T-helper 2 cell (primary cell): ENCODE measurements at places on chromosomes 1 and 21.

GRCh38 chr1:160357286-160358002 is 9.4 kb upstream of the NHLH1 start:
- DNase-seq = no peak

DNA sequence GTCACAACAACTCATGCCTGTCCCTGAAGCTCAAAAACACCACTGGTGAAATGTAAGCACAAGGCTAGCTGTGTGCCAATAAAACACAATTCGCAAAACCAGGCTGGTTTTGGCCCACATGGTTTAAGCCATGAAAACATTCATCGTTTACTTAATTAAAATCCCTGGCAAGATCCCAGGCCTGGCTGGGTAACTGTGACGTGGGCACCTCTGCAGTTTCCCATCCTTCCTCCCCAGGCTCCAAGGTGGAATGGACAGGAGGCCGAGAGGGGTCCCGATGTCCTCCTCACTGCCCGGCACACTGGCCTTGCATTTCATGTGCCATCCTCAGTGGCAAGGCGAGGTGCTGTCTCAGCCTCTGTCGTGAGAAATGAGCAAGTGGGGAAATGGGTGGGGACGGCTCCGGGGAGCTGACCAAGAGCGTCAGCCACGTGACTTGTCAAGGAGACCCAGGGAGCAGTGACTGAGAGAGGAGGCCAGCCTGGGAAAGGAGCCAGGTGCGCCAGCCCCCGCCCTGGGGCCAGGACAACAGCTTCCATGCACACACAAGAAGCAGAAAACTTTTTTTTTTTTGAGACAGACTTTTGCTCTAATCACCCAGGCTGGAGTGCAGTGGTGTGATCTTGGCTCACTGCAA is 153.1 kb upstream of the RAB4A start:
- no peak for DNase-seq

- DNase-seq = no peak
Measured at GRCh38 chr1:85330214-85330631, 53.8 kb upstream of the BCL10 start.

DNA sequence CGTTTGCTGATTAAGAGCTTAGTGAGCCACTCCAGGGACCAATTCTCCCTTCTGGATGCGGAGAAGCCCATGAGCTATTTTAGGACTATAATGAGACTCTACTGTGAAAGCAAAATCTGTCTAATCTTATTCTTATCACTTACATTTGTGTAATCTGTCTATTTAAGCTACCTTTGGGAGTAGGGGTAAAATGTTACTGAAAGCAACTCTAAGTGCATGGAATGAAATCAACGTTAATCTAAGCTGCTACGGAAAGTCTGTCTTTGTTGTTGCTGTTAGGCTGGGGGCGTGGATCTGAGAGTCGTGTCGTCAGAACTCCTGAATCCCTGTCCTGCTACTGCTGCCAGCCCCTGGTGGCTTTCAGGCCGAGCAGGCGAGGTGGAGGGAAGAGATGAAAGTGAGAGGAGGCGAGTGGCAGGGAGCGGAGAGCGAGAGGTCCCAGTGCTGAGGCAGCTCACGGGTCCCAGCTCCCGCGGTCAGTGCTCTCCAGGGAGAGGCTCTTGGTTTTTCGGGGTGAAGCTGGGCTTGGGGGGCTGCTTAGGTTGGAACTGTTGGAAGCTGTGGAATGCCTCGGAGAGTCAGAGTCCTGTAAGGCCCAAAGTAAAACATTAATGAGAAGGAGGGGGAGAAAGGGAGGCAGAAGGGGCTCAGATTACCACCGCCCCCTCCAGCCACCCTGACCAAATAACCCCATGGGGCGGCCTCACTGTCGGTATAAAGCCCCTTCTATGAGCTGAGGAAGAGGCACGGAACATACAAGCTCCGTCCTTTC is 53.9 kb downstream of the COQ8A start:
- no peak for DNase-seq

DNA sequence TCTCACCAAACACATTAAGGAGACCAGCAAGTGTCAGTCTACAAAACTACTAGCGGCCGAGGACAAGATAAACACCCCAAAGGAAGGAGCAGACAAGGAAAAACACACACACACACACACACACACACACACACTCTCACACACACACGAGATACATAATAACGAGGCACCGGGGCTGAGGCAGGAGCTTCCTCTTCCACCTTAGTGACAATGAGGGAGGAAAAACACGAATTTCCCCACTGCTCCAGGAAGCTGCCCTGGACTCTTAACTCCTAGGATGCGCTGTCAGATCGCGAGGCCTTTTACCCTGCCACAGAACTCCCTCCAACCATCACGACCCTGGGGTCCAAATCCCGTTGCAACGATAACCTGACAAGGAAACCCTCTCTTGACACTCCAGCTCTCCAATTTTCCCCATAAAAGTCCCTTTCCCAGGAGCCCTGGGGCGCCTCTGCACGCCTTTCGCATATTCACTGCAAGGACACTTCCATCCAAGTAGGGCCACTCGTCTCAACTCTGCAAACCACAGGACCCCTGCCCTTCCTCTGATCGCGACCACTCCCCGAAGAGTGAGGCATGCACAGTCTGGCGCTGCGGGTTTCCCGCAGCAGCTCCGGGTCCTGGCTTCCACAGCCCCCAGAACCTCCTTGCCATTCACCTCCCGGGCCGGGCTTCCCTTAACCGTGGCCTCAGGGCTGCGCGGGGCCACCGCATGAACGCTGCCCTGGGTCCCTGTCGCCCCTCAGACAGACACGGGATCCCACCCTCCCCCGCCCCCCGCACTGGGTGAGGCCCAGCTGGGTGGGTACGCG is 581 bp downstream of the ETV3 start:
- DNase-seq = no peak

DNA sequence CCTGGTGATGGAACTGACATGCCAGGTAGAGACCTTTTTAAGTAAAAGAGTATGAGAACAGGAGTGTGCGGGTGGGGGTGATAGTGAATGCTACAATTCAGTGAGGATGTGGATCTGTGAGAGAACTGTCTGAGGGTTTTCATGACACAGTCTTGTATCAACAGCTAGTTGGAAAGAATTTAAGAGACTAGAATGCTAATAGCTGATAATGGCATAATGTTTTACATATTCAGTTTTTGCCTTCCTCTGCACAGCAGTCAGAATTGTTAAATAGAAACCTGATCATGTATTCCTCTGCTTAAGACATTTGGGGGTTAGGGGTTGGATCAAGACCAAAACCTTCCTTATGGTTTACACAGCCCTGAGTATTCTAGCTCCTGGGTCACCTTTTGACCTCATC is 152.8 kb upstream of the ZRANB2 start:
- no peak for DNase-seq

DNA sequence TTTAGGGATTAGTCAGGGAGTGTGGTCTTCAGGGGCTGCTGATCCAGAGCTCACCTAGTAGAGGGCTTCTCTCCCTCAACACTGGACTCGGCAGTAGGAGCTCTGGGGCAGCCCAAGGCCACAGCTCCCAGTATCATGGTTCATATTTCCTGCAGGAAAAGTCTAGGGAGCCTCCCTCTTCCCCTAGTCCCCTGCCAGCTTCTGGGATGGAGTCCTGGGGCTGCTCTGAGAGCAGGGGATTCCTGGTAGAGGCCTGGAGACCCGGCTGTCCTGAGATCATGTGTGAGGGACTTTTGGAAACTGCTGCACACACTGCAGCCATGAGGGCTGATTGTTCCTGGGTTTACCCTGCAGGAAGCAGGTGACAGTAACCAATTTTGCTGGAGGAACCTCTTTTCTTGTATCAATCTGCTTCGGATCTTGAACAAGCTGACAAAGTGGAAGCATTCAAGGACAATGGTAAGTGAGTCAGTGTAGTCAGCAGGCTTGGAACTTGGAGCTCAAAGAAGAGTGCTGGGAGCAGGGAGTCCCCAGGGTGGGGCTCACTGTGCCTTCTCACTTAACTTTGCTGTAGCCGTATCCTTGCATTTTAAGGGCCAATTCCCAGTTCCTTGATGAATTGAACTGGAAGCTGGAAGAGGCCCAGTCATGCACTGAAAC is 16.3 kb downstream of the STRIP1 start:
- DNase-seq = no peak

DNA sequence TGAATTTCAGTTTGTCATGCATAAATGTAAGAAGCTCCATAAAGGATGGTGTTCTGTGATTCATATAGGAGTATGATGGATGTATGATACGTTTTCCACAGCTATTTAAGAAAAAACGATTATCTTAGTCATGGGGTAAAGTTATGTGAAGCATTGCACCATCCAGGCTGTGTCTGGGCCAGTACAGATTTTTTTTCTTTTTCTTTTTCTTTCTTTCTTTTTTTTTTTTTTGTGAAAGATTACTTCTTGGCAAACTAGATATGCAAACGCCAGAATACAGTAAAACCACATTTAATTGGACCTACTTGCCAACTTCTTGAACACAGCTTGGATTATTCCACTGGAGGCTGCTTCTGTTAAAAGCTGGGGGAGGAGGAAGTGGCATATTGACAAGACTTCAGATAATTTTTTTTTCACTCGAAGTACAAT is 14.9 kb downstream of the ZBTB18 start:
- no peak for DNase-seq

DNA sequence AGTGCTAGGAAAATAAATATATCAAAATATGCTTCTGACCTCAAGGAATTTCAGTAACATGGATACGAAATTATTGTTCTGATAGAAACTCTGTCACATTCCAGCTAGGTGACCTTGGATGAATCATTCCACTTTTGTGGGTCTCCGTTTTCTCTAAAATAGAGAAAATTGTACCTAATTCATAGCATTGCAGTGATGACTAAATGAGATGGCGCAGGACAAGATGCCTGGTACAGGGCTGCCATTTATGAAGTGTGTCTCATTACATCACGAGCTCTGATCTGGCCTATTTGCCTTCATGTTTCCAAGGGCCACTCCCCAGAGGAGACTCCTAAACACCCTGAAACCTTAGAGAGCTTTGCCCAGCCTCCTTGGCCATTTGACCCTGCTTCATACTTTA is 480.0 kb upstream of the USP24 start:
- DNase-seq = no peak

DNA sequence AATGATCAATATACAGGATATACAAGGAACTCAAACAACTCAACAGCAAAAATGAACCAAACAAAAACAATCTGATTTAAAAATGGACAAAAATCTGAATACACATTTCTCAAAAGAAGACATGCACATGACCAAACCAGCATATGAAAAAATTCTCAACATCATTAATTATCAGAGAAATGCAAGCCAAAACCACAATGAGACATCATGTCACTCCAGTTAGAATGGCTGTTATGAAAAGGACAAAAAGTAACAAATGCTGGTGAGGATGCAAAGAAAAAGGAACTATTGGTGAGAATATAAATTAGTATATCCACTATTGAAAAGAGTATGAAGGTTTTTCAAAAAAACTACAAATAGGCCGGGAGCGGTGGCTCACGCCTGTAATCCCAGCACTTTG is 42.0 kb downstream of the FCRL3 start:
- no peak for DNase-seq
